ENCODE measurements at places on chromosomes 3 and 15.
A peak's percentile ranks its signal among the peaks of the same experiment; 100 is the strongest.

DNA sequence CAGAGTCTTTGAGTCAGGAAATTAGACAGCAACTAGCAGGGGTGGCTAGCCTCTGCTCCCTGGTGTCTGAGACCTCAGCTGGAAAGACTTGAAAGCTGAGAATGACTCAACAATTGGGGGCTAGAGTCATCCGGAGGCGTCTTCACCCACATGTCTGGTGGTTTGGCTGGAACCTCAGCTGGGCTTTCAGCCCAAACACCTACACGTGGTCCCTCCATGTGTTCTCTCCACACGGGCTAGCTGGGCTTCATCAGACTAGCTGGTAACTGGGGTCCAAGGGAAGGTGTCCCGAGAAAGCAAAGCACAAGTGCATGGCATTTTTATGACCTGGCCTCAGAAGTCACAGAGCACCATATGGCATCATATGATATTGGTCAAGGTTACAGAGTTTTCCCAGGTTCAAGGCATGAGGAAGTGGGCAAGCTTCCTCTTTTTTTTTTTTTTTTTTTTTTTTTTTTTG, 19.9 kb upstream of the ABHD2 start:
- DNase-seq, result peak; percentile 66

DNA sequence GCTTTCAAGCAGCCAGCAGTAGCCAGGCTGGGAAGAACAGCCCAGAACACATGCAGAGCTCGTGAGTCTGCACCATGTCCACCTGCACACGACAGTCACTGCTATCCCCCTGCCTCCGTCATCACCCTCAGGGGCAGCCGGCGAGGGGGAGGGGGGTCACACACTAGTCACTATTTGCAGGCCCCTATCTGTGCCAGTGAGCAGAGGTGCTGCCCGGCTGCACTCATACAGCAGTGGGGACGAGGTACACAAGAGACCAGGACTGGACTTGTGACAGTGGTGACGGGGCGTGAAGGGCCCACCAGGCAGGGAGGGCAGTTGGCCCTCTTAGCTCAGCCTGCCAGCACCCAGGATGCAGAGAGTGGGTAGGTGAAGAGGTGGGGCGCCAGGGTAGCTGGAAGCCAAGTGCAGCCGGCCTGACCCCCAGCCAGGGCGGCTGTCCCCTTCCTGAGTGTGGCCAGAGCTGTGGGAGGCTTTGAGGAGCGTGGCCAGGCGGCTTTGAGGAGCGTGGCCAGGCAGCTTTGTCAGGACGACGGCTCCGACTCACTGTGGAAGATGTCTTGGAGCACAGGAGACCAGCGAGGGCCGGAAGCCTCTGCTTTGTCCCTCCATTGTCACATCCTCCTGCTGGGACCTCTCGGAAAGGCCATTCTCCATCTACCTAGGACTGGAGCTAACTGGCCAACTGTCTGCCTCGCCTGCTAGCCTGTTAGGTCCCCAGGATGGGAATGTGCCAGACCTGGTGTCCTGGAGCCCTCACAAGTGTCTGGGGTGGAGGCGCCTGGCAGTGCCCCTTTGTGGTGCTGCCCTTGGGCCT, 52.1 kb upstream of the FGD5 start:
- no peak for DNase-seq

- no peak for DNase-seq
These were observed 91.5 kb upstream of the RBMS3 start for GRCh38 chr3:29189328-29189727.

DNA sequence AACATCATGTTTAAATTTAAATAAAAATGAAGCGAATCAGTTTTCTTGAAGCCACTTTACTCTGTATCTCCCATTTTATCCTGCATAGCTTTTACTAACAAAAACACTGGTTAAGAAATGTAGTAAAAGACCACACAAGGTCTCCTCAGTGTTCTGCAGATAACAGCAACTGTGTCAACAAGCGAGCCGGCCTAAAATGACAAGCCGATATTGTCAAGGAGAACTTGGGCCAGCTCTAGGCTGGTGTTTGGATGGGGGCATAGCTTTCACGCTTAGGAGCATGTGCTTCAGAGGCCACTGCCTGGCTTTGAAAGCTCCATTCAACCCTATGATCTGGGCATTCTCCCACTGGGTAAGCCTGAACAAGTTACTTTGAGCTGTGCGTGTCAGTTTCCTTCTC, 38.1 kb downstream of the MFSD1 start:
- DNase-seq, result no peak

- no peak for DNase-seq
These were observed 19.7 kb downstream of the FAM107A start for GRCh38 chr3:58557491-58557890.

GRCh38 chr3:21158861-21159542, 592.0 kb downstream of the ZNF385D start:
- no peak for DNase-seq

- no peak for DNase-seq
These were observed 68.6 kb upstream of the EIF1B start for GRCh38 chr3:40240921-40241320.

DNA sequence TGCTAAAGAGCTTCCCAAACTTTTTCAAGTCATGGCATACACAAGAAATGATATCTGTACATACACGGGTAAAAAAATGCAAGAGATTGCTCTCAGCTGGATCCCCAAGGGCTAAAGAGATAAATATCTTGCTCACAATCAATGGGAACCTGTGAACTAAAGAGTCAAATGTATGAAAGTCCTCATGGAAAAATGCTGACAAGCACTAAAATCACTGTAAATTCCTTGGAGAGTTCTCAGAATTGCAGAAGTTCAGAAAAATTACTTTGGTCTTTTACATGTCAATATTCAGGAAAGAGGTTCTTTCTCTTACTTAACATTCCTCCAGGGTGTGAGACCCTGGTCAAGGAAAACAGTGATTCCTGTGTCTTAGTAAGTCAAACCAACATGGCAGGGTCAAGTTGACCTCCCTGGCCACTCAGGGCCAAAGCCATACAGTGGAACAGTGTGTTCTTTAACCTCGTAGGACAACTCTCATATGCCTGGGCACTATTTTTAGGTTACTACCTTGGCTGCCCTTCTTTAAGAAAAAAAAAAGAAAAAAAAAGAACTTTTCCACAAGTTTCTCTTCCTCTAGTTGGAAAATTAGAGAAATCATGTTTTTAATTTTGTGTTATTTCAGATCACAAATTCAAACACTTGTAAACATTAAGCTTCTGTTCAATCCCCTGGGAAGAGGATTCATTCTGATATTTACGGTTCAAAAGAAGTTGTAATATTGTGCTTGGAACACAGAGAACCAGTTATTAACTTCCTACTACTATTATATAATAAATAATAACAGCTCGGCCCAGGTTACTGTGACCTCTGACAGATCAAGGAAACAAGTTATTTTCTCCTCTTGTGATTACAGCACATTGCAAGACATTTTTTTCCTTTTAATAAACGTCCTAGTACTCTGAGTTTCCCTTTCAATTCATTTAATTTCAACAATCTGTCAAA, 12.5 kb downstream of the SSR3 start:
- DNase-seq, result no peak

- DNase-seq, result no peak
These were observed 47.7 kb upstream of the GRIP2 start for GRCh38 chr3:14587740-14588360.

DNA sequence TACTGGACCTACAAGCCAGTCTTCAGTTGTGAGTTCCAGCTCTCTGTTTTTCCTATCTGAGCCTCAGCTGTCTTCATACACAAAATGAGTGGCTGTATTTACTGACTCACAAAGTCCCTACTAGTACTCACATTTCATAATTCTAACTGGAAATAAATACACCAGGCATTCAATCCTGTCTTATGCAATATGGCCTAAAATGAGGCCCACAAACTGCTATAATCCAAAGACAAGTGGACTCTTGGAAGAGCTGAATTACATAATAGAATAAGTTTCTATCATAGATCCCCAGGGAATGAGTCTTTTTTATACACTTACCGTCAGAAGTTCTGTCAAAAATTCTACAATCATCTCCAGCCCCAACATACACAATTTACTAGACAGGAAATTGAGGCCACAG, 211.9 kb downstream of the LRRN1 start:
- no peak for DNase-seq

DNA sequence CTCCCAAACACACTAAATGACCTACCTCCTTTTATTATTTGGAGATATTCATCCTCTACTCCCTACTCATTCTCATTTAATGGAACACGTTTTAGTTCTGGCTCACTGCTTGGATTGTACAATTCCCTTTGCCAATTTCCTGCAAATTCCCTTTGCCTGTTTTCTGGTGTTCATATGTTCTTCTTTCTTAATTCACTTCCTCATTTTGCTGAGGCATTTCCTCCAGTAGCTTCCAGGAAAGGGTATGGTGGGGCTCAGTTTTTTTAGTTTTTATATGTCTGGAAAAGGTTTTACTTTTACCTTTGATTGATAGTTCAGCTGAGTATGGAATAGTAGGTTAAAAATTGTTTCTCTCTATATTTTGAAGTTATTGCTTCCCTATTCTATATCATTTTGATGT, 143.6 kb upstream of the GOLIM4 start:
- DNase-seq, result no peak

DNA sequence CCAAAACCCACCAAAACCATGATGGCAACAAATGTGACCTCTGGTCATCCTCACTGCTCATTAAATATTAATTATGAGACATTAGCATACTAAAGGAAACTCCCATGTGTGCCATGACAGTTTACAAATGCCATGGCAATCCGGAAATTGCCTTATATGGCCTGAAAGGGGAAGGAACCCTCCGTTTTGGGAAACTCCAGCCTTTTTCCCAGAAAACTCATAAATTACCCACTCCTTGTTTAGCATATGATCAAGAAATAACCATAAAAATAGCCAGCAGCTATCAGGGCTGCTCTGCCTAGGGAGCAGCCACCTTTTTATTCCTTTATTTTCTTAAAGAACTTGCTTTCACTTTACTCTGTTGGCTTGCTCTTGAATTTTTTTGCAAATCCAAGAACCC, 992.7 kb downstream of the NTRK3 start:
- DNase-seq, result no peak

GRCh38 chr3:69739204-69740102, at the start of gene MITF:
Gene MITF (plus strand): TSS chr3:69739464. CDS start chr3:69739598, 134 bp downstream.
- DNase-seq, result peak; percentile 13
